HCT116 (cell line): ENCODE measurements at places on chromosomes 7 and 10.
A peak's percentile ranks its signal among the peaks of the same experiment; 100 is the strongest.

DNA sequence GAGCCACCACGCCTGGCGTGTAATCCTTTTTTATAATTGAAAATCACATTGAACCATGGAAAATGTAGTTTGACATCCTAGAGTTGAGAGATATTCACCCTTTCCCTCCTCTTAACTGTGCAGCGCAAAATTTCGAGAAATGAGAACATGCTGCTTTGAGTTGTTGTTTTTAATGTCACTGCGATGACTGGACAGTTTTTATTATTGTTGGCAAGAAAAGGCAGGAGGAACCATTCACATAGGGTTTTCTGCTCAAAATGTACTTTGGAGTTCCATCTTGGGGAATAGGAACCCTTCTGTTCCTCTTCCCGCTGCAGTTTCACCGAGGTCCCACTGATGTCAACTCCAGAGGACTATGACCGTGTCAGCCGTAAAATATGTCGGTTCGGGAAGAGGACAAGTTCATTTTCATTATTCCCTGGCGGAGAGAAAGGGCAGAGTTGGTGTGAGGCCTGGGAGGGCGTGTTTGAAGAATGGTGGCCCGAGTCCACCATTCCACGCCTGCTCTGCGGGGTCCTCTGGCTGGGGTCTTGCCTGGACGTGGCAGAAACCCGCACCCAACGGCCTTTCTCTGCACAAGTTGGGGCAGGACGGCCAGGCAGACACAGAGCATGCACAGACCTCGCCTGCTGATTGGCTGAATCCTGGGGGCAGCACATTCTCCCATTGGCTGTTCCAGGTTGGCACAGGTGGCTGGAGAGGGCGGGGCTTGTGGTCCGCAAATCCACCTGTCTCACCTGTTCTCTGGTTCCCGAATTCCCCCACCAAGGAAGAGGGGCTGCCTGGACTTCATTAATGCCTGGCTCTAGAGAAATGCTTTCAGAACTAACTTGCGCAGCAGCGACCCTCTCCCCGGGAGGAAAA is 105.1 kb upstream of the TCF7L2 start:
- DNase-seq = no peak

- no peak for DNase-seq
These were observed 36.0 kb upstream of the NRG3 start for GRCh38 chr10:81838950-81839349.

GRCh38 chr7:25075459-25075858 is 49.6 kb downstream of the CYCS start:
- no peak for DNase-seq

GRCh38 chr10:84845628-84846261 is 517.4 kb downstream of the CCSER2 start:
- peak; percentile 23 for DNase-seq
